ENCODE measurements at places on chromosomes 6 and 20. TPM values are rescaled to one million over a fixed set of nuclear protein-coding genes. Genes with fewer than 3 reads are reported as not detected.

DNA sequence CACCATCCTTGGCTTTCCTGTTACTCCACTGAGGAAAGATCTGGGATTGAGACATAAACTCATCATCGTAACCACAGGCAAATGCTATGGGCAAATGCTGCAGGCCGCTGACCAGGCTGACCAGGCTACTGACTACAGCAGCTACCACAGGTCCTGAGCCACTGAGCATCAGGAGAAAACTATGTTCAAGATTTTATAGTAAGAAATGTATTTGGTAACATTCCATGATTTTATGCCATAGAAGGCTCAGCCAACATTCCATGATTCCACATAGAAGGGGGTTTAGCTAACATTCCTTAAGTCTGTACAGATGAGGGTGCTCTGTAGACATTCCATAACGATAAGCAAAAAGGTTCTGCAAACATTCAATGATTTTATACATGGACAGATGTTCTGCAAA lies 16.1 kb upstream of the B4GALT5 start:
- no peak for DNase-seq

DNA sequence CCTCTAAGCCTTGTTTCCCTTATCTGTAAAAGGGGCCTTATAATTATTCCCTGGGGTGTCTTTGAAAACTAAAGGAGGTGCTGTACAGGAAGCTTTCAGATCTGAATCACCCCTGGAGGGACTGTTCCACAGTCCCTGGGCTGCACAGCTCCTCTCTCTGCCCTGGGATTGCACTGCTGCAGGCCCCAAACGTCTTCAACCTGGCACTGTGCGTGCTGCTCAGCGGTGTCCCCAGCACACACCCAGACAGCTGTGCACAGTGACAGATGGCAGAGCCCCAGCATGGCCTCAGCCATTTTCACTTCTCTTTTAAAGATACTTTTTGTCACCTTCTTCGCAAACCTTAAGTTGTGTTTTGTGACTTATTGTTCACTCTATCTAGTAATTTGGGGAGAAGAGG lies 50.7 kb upstream of the INSM1 start:
- DNase-seq, result no peak

GRCh38 chr6:75551367-75551952 lies 50.2 kb upstream of the SENP6 start:
- no peak for DNase-seq

DNA sequence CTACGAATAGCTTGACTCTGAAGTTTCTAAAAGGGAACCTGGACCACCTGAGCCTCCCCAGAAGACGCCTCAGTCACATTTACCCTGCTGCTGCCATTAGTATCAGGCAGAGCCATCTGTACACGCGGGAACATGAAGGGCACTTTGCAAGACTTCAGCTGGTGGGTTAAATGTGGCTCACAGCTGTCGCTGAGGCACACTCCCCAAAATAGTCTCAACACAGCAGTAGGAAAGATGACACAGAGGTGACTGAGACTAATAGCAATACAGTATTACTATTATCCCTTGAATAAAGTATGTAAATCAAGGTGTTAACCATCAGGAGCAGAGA lies 29.0 kb downstream of the PSMB1 start:
- DNase-seq, result no peak

Gene ETV7
- polyA plus RNA-seq, result 0.43 TPM

Gene TMC2
- not detected for polyA plus RNA-seq

GRCh38 chr20:2417213-2417541 lies 36.5 kb downstream of the TGM6 start:
- DNase-seq, result no peak

Gene SLC22A7
- 172 TPM for polyA plus RNA-seq

DNA sequence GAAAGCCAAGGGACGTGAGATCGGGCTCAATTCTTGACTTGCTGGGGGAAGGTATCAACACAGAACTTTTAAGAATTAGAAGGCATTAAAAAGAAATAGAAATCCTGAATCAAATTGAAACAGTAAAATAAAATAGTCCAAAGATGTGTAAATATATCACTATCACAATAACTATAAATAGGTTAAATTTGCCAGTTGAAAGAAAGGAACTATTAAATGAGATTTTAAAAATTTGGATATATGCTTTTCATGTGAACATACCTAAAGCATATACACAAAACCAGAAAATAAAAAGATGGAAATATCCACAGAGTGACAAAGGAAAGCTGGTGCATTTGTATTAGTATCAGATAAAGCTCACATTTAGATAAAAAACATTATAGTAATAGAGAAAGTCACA lies 152.4 kb upstream of the ESR1 start:
- no peak for DNase-seq

GRCh38 chr6:6960571-6961251 lies 147.1 kb upstream of the RREB1 start:
- DNase-seq, result no peak

GRCh38 chr20:22453244-22454080 lies 130.9 kb downstream of the FOXA2 start:
- no peak for DNase-seq

DNA sequence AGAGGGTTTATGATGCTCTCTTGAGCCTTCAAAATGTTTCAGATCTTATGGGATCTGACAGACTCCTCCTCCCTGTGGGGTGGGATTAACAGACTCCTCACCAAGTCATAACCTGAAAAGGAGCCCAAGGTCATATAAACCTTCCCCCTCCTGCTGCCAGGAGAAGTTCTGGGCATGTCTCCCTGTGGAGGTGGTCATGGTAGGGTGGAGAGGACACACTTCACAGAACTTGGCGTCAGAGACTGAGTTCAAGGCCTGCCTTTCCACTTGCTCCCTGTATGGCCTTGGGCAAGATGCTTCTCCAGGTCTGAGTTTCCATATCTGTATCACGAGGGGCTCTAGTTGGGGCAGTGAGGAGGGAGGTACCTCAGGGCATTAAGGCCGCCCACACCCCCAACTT lies 32.4 kb upstream of the AAR2 start:
- DNase-seq, result no peak

DNA sequence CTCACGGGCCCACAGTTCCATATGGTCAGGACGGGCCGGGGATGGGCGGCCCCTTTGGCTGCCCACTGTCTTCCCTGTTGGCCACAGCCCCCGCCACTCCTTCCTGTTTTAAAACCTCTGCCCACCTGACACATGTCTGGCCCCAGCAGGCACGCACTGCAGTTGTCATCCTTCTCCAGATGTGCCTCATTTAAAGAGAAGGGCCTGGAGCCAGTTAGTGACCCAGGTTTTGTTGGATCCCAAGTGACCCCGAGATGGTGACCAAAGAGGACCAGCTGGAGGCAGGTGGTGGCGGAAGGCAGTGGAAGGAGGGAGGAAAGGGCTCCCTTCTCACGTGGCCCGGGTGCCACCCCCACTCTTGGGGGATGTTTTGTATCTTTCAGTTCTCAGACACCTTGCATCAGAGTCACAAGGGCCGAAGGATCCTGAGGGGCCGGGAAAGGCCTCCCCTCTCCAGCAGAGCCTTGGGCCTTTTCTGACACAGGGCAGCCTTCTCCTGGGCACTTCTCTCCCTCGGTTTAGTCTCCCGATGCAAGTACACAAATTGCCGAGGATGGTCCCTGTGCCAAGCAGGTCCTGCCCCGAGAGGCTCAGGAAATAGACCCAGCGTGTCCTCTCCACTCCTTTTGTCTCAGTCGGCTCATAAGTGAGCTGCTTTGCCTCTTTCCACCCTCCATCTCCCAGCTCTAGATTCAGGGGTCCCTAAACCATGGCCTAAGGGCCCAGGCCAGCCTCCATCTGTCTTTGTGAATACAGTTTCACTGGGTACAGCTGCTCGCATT lies 117.6 kb downstream of the SULF2 start:
- no peak for DNase-seq

DNA sequence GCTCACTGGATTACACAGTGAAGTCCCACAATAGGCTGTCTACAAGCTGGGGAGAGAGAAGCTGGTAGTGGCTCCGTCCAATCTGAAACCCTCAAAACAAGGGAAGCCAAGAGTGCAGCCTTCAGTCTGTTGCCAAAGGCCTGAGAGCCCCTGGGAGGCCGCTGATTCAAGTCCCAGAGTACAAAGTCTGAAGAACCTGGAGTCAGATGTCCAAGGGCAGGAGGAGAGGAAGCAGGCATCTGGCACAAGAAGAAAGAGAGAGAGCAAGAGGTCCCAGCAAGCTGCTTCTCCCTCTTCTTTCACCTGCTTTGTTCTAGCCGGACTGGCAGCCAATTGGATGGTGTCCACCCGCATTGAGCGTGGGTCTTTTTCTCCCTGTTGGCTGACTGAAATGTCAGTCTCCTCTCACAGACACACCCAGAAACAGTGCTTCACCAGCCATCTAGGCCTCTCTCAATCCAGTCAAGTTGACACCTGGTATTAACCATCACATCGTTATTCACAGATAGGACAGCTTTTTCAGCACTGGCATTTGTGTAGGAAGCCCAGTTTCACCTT lies 51.2 kb downstream of the CRYBG1 start:
- no peak for DNase-seq

DNA sequence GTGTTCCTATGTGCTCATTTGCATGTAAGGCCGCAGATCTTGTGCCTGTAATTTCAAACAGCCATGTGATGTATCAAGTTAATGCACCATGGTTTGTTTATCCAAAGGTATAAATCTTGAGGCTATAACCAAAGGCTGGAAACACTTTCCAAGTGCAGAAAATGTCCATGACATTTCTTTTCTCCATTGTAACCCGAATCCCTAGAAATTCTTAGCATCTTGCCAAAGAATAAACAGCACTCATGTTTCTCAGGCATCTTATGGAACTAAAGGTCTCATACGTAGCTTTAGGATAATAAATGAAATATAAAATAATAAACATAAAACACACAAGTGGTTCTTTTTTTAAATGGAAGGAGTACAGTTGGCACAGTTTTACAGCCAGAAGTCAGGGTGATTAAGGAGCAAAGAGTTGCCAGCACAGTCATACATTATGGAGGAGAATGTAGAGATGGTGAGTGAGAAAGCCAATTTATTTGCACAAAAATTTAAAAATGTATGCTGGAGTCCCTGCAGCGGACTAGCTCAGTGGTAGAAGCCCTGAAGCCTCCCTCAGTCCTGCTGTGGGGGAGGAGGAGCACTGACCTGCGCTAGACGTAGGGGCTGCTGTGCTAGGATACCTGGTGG lies 18.0 kb downstream of the CDH26 start:
- DNase-seq, result no peak

Gene EYS
- polyA plus RNA-seq, result 0.63 TPM

DNA sequence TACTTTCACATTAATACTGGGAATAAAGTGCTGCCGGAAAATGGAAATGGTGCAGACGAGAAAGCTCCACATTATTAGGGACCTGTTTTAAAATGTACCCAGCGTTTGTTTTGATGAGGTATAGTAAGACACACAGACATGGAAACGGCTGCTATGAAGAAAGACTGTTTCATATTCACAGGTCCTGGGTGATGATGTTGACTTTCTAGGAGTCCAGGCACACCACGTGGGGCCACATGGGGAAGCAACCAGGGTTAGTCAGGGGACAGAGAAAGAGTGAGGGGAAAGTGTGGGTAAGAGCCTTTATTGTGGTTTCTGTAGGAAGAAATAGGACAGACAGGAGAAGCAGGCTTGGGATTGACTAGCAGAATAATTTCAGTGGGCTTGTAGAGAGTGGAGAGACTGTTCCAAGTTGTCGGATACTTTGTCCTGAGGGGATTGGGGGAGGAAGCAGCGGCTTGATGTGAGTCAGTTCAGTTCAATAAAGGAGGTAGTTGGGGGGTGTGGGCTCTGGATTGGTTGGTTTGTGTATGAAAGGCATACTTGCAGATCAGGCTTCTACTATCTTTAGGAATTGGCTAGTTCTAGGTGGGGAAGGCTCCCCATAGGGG lies 112.0 kb upstream of the MCHR2 start:
- no peak for DNase-seq

DNA sequence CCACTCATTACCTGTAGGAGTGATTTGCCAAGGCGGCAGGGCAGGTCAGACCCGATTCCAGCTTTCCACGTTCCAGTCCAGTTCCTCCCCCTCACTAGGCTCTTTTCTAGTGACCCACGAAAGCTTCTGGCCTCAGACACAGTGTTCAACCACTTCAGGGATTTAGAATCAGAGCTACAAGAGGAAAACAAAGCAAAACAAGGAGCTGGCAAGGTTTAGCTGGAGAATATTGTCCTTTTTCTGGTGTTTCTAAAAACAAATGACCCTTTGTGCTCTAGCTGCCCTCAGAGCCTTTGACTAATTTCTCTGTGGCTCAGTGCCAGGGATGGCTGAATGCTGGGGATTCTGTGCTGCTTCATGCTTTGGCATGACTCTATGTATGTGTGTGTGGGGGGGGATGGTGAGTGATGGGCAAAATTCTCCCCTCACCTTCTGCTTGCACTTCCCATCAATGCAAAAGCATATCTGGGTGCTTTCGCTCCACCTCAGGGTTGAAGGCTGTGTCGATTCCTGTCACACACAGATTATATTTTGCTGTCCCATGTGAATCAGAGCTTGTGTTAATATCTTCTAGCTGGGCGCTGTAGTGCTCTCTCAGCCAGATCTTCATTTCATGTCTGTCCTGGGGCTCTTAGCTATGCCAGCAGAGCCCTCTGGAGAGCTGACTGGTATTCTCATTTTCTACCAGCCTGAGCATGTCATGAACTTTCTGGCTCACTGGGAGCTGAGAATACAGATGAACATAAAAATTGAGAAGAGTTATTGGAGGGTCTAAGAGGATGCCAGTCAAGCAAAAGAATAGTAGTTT lies 19.3 kb upstream of the NEDD9 start:
- no peak for DNase-seq

- DNase-seq, result peak; percentile 31
These were observed 63.7 kb downstream of the PHACTR3 start for GRCh38 chr20:59667981-59668515.

DNA sequence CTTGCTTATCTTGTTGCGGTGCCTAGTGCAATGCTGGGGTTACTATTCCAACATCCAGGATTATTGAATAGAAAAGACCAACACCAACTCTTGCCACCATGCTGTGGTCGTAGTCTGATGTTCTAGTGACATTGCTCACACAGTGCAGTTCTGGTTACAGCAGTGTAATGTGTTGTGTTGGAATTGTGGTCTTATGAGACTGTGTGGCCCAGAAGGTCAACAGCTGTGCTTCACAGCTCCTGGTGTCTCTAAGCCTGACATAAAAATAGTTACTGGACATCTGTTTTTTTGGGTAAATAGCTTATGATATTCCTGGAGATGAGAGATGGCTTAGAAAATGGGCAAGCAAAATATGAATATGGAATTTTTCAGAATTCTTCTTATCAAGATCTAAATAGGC lies 57.6 kb downstream of the SLC22A2 start:
- DNase-seq, result no peak

Gene COL12A1
- 1.5 TPM for polyA plus RNA-seq

Gene RNF5
- 85.9 TPM for polyA plus RNA-seq

Gene NKX2-2
- polyA plus RNA-seq, result not detected

Gene EDN1
- 1.2 TPM for polyA plus RNA-seq

GRCh38 chr6:114712129-114712662 lies 369.4 kb upstream of the HS3ST5 start:
- DNase-seq, result no peak

DNA sequence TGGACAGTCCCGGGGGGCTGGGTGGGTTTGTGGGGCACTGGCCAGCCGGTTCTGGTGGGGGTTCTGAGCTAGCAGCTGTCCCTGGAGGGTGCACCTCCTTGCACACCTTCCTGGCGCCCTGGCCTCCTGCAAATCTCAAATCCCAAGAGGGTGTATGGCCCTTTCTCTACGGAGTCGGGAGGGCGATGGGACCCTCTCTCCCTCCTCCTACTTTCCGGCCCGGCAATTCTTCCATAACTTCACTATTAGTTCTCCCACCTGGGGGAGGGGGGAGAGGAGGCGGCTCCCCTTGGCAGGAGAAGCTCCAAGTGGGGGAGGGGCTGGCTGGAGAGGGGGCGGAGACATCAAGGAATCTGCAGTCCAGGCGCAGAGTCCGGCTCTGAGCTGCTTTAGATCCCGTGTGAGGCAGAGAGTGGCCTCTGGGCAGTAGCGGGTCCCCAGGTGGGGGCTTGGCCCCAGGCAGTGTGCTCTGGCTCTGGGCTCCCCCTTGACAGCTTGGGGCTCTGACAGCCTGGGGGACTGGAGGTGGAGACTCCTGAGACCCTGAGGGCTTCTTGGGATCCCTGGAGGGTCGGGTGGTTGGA lies 1.4 kb upstream of the LAMA5 start:
- DNase-seq, result no peak
